NCI-H524 (cell line): ENCODE measurements at places on chromosomes 7 and 10.
A peak's percentile ranks its signal among the peaks of the same experiment; 100 is the strongest.

GRCh38 chr7:35576031-35576573 is 118.8 kb downstream of the HERPUD2 start:
- no peak for DNase-seq

DNA sequence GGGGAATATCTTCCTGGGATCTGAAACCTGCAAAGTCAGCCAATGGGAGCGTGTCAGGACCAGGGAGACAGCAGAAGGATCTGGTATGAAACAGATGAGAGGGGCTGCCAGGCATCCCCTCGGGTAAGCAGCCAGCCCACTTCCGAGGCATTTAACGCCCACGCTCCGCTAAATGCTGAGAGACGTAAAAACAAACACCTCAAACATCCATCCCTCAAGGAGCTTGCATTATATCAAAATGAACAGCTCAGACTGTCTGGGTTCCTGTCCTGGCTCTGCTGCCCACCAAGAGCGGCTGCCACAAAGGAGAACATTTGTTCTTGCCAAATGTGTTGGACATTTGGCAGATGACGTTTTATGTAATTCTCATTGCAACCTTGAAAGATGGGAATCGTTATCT is 7.0 kb upstream of the SERPINE1 start:
- DNase-seq = no peak

DNA sequence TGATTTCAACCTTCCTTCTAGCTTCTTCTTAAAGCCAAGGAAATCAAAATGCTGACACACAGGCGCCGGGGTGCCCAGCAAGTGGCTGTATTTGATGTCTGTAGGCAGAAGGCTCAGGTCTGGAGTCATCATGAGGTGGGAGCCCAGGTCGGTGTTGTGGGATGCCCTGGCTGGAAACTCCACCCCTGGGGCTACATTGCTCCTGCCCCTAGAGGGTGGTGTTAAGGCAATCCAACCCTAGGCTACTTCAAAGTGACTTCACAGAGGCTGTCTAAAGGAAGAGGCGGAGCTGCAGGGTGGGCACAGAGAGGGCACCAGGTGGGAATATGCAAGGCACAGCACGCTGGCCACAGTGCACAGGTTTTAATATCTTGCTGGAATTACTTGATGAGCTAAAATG is 200.9 kb downstream of the ADAM12 start:
- DNase-seq = no peak

GRCh38 chr7:69880840-69881239 is 282.6 kb downstream of the AUTS2 start:
- DNase-seq = peak; percentile 90

DNA sequence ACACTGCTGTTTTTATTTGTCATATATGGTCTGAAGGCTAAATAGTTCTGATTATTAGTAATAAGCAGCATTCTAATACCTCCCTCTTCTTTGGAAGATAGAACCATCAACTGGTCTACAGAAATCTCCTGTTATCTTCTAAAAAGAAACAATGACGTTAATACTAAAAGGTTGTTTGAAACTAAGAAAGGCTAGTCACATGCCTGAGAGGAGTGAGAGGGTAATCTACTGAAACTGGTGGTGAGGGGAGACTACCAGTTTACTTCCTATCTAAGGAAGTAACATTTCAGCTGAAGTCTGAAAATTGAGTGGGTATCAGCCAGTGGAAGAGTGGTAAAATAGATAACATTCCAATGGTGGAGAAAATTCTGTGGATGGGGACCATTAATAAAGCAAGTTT is 48.4 kb downstream of the FGFBP3 start:
- no peak for DNase-seq

DNA sequence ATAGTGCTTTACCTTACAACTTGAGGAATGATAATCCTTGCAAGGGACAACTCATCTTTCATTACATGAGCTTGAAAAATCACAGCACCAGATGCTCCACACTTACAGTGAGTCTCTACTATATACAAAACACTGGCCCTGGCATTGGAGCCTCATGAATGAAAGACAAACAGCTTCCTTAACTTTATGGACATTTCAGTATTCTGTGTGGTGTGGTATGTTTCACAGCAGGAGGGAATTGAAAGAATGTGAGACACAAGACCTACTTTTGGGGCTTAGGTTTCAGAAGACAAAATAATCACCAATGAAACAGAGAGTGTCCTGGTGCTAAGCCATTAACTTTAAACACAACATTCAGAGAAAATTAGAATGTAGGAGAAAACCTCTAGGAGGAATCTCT is 1249.6 kb downstream of the XPNPEP1 start:
- no peak for DNase-seq

DNA sequence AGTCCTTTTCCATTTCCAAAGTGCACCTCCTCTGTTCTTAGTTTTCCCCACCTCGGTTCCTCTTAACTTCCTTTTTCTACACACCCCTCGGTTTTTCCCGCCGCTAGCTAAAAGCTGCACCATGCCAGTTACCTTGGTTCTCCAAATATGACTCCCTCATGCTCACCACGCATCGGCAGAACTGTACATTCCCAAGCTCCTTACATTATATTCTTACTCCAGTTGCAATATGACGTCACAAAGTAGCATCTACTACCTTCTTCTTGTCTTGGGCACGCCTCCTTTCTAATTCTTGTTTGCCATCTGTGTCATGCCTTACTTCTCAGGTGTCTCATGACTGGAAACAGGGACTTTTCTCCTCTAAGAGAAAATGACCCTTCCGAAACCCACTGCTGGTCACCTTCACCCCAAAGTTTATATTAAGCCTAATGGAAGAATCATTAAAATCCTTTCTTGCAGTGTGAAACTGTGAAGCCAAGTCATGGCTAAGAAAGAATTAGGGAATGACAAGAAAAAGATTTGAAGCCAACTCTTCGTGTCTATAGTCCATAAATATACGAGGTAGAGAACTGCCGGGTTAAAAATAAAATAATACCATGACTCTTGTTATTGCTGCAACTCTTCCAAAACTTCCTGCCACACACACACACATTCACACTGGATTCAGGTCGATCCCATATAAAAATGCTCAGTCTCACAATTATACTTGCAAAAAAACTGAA is 1.7 kb downstream of the ESYT2 start:
- no peak for DNase-seq
